ENCODE measurements at places on chromosomes 13 and 19.
A peak's percentile ranks its signal among the peaks of the same experiment; 100 is the strongest.

GRCh38 chr13:110593430-110594130 is 21.8 kb upstream of the NAXD start:
- no peak for DNase-seq

DNA sequence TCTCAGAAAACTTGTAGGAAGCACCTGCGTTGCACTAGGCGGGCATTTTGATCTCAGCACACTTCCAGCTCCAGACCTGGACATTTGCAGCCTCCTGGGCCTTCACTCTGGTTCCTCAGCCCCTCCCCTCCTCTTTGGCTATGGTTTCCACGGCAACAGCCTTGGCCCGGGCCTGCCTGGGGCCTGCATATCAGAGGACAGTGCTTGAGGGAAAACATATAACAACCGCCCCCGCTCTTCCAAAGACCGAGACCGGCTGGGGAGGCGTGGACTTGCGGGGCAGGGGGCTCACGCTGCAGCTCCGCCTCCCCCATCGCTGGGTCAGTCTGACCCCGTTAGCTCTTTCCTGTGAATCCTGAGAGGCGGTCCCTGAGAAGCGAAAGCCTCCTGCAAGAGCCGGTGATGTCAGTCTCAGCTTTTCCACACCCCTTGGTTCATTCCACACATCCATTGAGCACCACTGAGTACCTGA is 125.7 kb upstream of the PEG3 start:
- no peak for DNase-seq

DNA sequence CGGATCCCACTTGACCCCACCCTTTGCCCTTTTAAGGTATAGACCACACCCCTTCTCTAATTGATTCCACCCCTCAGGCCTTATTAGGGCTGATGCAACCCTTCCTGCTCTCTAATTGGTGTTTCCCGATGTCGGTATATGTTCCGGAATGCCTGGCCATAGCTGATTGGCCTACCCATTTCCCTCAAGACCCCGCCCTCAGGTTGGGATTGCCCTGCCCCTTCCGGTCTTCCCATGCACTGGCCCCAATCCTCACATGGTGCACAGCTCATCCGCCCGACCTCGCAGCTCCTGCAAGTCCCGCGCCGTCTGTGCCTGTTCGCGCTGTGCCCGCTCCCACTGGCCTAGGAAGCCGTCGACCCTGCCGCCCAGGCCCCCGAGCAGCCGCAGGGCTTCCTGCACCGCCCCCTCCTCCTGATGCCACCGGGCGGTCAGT is 18.1 kb downstream of the TSKS start:
- no peak for DNase-seq

- no peak for DNase-seq
These were observed 109.2 kb downstream of the HSPH1 start for GRCh38 chr13:31052478-31052877.

- no peak for DNase-seq
These were observed 1658.6 kb upstream of the MIR17HG start for GRCh38 chr13:89688918-89689317.

DNA sequence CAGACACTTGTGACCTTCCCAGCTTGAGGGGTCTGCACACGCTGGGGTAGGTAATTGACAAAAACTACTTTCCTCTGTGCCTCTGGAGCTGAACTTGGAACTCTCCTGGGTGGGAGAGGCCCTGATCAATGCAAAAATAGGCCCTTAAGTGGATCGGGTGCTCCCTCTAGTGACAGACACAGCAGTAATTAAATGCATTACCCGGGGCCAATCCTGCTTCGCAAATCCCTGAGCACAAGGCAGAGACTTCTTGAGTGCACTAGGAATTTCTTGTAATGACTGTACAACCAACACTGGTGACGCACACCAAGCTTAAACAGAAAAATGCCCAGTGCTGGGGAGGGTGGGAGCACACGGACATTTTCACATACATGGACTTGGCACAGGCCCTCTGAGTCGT is 10.6 kb upstream of the UBE2S start:
- DNase-seq: peak; percentile 51

DNA sequence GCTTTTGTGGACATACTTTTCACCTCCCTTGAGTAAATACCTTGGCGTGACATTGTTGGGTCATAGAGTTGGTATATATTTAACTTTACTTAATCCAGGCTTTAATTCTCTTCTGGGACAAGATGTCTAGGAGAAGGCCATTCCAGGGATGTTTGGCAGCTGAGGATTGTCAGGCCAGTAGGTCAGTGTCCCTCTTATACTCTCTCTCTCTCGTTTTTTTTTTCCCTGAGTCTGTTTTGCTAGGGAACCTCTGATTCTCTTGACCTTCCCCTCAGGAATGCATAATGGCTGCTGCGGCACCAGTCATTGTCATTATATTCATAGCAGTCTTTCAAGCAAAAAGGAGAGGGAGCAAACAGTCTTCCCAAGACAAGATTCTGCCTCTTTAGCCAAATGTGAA is 48.8 kb downstream of the BICRA start:
- no peak for DNase-seq

- DNase-seq: no peak
These were observed 254.4 kb downstream of the DLEU7 start for GRCh38 chr13:50589139-50589538.

DNA sequence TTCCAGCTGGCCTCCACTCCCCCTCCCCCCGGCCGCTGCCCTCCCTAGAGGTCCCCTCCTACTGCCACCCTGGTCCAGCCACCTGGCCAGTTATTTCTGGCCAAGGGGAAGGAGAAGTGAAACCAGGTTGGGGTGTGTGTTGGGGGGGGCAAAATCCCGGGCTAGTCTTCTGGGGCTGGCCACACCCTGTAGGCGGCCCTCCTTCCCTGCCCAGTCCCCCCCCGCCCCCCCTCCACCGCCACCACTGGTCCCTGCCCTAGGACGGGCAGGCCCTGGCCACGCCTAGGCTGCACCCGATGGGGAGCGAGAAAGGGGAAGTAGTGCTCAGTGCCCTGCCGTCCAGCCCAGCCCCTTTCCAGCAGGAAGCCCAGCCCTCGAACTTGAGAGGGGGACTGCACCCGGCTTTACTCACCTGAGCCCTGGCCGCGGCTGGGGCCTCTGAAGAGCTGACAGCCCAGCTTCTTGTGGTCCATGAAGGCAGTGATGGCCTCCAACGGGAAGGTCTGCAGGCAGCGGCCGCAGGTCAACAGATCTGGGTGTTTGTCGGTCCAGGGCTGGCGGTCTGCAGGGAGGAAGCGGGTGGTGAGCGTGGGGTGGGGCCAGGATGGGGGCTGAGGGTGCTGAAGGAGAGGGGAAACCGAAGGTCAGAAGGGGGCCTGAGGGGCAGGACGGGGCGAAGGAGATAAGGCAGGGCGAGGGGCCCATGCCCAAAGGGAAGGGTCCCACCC is 813 bp downstream of the ZNF296 start:
- no peak for DNase-seq

Data from GOT3 (cell line).